T1000 (cell line): ENCODE measurements at places on chromosomes 3 and 15.

GRCh38 chr3:149663966-149664365 is 6.1 kb upstream of the WWTR1 start:
- no peak for DNase-seq

DNA sequence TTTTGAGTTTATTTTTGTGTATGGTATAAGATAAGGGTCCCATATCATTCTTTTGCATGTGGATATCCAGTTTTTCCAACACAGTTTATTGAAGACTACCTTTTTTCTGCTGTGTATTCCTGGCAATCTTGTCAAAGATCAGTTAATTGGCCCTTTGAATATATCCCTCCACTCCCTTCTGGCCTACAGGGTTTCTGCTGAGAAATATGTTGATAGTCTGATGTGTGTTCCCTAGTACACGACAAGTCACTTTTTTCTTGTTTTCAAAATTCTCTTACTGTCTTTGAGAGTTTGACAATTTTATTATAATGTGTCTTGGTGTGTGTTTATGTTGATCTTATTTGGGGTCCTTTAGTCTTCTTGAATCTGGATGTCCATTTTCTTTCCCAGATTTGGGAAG is 129.2 kb downstream of the ISL2 start:
- DNase-seq, result no peak

DNA sequence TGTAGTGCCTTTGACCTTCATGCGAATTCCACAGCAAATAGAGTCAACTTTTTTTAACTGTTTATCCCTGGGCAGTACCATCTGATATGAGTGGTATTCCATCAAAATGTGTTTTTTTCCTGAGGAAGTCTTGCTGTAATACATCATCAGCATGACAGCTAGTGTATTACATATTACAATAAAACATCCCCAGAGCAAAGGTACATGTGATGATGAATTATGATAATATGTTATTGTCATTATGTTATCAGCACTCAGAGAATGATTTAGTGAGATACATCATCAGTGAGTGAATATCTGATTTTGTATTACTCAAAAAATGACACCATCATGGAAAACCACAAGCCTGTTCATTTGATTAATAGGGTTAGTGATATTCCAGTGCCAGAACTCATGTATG is 69.7 kb upstream of the ARL6 start:
- no peak for DNase-seq

GRCh38 chr3:53464424-53464823 is 30.0 kb upstream of the CACNA1D start:
- DNase-seq, result no peak

GRCh38 chr3:67290438-67290837 is 292.3 kb downstream of the KBTBD8 start:
- no peak for DNase-seq

GRCh38 chr15:31857194-31857593 is 173.1 kb upstream of the CHRNA7 start:
- no peak for DNase-seq

GRCh38 chr15:86328658-86329057 is 249.0 kb downstream of the AGBL1 start:
- no peak for DNase-seq

DNA sequence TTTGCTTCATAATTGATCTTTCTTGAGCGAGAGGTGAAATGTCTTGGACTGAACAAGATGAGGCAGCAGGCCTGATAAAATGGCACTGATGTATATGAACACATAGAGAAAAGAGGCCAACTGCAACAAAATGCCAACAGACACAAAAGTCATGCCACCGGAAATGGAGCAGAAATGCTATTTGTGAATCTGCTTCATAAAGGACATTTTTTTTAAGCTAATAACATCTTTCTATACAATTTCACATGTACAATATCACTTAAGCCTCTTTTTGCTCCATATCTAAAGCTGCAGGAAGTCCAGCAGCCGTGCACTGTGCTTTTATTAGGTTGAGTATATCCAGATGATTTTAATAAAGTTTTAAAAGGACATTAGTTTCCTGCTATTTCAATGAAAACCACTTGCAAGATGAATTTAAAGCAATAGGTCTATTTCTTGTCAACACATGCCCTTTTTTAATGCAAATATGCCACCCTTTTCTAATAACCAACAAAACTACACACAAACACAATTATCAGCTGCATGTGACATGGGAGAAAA is 169.2 kb upstream of the ADAMTS9 start:
- DNase-seq, result no peak

GRCh38 chr3:64382153-64382552 is 156.9 kb upstream of the PRICKLE2 start:
- DNase-seq, result no peak

- DNase-seq, result no peak
Observed at GRCh38 chr3:111926266-111926676, 52.6 kb upstream of the ABHD10 start.

- DNase-seq, result no peak
Observed at GRCh38 chr3:133797396-133798105, 8.1 kb upstream of the SRPRB start.

DNA sequence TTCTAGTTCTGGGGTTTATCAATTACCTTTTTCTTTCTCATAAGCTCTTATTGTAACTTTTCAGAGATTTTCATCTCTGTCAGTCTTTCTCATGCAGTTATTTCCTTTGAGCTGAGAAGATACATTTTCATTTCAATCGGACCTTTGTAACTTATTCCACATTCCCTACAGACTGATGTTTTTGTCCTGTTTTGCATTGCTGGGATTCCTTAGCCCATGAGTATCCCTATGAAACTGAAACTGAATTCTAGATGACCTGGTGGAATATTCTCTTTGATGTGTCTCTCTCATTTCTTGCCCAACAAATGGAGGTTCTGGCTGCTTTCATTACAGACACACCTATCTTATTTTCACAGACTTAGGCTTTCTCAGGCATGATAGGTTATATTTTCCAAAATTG is 10.5 kb upstream of the EPHA6 start:
- DNase-seq, result no peak

- DNase-seq, result no peak
Observed at GRCh38 chr3:71616571-71617021, 33.1 kb upstream of the FOXP1 start.

GRCh38 chr15:86159468-86159867 is 79.8 kb downstream of the AGBL1 start:
- no peak for DNase-seq

- no peak for DNase-seq
Observed at GRCh38 chr15:65824031-65824743, 32.1 kb upstream of the DENND4A start.

- no peak for DNase-seq
Observed at GRCh38 chr3:11523572-11524101, 120.1 kb downstream of the VGLL4 start.

DNA sequence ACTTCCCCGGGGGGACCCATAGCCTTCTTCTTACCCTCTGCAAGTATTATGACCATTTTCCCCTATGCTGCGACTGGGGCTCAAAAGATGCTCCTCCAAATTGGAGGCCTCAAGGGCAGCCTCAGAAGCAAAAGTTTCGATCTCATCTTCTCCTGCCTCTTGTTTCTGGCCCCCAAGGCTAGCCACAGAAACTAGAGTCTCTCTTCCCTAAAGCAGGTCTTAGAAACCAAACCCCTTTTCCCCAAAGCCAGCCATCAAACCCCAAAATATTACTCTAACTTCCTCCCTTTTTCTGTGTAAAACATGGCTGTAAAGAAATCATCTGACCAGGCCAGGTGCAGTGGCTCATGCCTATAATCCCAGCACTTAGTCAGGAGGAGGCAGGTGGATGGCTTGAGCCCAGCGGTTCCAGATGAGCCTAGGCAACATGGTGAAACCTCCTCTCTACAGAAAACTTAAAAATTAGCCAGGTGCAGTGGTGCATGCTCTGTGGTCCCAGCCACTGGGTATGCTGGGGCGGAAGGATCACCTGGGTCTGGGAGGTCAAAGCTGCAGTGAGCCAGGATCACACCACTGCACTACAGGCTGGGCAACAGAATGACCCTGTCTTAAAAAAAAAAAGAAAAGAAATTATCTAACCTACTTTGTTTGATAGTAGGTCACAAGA is 36.7 kb upstream of the MFGE8 start:
- no peak for DNase-seq

DNA sequence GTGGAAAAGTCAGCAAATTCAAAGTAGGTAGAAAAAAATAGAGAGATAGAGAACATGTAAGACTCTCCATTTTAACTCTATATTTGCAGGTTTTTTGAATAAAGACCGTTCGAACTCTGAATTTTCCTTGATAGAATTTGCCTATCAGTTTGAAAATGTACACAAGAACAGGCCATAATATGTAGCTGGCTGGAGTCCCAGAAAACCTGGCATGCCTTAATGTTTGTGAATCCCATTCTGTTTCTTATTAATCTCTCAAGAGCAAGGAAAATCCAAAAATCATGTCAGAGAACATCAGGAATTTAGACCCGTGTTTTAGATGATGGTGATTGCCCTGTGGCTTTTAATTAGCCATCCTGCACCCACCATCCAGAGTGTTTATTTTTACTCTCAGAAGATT is 7.2 kb upstream of the CFAP161 start:
- DNase-seq, result no peak

GRCh38 chr15:60423537-60423936 is 25.8 kb upstream of the ANXA2 start:
- DNase-seq, result peak; percentile 27
